ENCODE measurements at places on chromosomes 12 and 14. TPM values are rescaled to one million over a fixed set of nuclear protein-coding genes. Genes with fewer than 3 reads are reported as not detected.

DNA sequence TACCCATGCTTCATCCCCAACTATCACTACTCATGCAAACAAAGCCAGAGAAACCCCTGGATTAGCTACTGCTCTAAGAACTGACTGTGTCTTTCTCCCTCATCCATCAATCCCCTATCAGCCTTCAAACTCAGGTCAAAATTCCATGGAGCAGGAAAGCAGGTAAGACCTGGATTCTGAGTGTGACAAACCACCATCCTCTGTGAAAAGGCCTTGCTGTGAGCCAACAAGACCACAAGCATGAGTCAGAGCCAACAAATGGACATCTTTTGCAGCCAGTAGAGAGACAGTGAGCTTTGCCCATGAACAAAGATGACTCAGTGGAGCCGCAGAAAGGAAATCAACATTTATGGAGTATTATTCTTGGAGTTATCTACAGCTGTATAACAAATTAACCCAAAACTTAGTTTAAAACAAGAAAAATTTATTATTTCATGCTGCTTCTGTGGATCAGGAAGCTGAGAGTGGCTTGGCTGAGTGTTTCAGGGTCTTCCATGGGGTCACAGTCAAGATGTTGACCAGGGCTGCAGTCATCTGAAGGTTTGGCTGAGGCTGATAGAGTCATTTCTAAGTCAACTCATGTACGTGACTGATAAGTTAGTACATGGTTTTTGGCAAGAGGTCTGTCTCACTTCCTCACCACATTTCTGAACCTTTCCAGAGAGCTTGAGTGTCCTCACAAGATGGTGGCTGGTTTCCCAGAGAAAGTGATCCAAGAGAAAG lies 61.1 kb downstream of the PITPNM2 start:
- H3K27ac ChIP-seq = peak overlapping the region; percentile 26
- H3K27me3 ChIP-seq = no peaks in the 10 kb centered on the region
- H3K4me1 ChIP-seq = peaks cover 13% of the 10 kb centered on the region
- no peaks in the 10 kb centered on the region for H3K36me3 ChIP-seq
- DNase-seq = no peak

DNA sequence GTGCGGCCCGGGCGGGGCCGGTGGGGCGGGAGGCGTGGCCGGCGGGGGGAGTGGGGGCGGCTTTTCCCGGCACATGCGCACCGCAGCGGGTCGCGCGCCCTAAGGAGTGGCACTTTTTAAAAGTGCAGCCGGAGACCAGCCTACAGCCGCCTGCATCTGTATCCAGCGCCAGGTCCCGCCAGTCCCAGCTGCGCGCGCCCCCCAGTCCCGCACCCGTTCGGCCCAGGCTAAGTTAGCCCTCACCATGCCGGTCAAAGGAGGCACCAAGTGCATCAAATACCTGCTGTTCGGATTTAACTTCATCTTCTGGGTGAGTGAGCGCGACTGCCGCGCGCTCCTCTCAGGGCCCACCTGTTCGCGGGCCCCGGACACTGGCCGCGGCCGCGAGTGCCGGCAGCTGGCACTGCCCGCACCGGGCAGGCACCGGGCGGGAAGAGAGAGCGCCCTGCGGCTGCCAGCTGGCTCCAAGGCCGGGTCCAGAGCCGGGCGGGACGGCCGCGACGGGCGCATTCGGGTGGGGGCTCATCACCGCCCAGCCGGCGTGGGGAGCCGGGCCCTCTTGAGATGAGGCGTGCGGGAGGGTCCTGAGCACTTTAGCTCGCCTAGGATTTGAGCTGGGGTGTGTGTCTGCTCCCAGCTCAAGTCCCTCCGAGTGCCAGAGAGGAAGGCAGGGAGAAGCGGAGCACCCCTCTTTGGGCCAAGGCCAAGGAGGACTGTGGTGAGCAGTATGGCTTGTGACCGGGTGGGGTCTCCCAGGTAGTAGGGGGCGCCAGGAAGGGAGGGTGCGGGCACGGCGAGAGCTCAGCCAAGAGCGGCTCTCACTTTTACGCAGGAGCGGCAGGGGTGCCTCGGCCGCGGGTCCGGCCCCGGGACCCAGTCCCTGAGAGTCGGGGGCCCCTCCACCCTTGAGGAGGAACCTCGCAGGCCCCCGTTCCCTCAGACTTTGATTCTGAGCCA lies at the start of gene CD9:
Gene CD9 (plus strand): TSS at position 145 of the 957 bp plus-strand sequence. CDS start 100 bp downstream, at position 245.
- H3K27me3 ChIP-seq = peaks cover 8% of the 10 kb centered on the region
- H3K4me1 ChIP-seq = peaks cover 64% of the 10 kb centered on the region
- H3K4me3 ChIP-seq = peak within 1 kb of the TSS; percentile 56
- H3K36me3 ChIP-seq = no peaks in the 10 kb centered on the region
- DNase-seq = peak; percentile 83

DNA sequence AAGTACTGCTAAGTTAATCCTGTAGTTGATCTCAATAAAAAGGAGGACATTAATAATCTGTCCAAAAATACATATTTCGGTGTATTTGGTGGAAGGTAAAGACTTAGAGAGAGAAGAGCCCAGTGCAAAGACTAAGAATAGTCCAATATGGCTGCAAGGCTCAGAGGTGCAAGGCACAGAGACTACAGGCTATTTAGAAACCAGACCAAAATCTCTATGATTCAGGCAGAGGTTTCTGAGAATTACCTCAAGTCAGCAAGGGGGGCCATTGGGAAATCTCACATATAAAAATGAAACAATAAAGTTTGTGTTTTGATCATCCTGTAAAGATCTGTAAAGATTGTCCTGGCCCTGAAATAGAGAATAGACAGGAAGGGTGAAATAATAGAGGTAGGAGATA lies 1173.0 kb downstream of the VRK1 start:
- H3K27me3 ChIP-seq = no peaks in the 10 kb centered on the region
- no peaks in the 10 kb centered on the region for H3K4me1 ChIP-seq
- no peaks in the 10 kb centered on the region for H3K36me3 ChIP-seq
- DNase-seq = no peak

DNA sequence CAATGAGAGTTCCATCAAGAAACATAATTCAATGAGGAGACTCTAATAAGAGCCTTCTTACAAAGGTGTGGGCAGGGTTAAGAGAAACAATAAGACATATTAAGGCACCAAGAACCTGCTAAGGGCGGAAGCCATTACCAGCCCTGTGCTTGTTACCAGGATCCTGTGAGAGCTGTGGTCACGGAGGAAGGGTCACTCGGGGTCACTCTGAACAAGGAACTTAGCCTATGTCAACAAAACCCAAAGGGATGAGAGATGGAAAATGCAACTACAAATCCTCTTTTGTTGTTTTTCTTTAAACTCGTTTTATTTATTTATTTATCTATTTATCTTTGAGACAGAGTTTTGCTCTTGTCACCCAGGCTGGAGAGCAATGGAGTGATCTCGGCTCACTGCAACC lies 460.4 kb upstream of the CCDC196 start:
- H3K4me1 ChIP-seq = no peaks in the 10 kb centered on the region
- no peaks in the 10 kb centered on the region for H3K27me3 ChIP-seq
- no peak for DNase-seq
- H3K27ac ChIP-seq = no peak overlapping the region
- no peak overlapping the region for H3K4me3 ChIP-seq

- H3K27me3 ChIP-seq = no peaks in the 10 kb centered on the region
- DNase-seq = no peak
- H3K27ac ChIP-seq = no peak overlapping the region
- H3K4me1 ChIP-seq = no peaks in the 10 kb centered on the region
- H3K36me3 ChIP-seq = no peaks in the 10 kb centered on the region
These were observed 78.9 kb upstream of the MAP1LC3B2 start for GRCh38 chr12:116480210-116480810.

GRCh38 chr14:96852823-96853422 lies 55.7 kb downstream of the VRK1 start:
- H3K4me3 ChIP-seq = no peak overlapping the region
- H3K4me1 ChIP-seq = no peaks in the 10 kb centered on the region
- no peak for DNase-seq
- H3K36me3 ChIP-seq = no peaks in the 10 kb centered on the region

DNA sequence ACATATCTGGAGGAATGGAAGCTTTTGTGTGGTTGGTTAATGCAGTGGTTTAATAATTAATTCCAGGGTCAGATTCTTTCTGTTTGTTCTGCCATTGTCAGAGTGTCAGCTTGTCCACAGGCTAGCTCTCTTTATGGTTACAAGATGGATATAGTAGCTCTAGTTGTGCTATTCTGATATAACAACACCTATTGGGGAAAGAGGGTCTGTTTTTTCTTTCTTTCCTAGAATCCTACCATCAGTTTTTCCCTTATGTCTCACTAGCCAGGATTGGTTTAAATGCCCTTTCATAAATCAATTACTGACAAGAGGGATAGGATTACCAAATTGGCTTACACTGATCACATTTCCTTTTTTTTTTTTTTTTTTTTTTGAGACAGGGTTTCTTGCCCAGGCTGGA lies 27.8 kb downstream of the CNOT2 start:
- no peak for DNase-seq
- H3K4me1 ChIP-seq = peaks cover 36% of the 10 kb centered on the region
- H3K4me3 ChIP-seq = no peak overlapping the region
- no peaks in the 10 kb centered on the region for H3K36me3 ChIP-seq
- no peak overlapping the region for H3K27ac ChIP-seq
- no peaks in the 10 kb centered on the region for H3K27me3 ChIP-seq

DNA sequence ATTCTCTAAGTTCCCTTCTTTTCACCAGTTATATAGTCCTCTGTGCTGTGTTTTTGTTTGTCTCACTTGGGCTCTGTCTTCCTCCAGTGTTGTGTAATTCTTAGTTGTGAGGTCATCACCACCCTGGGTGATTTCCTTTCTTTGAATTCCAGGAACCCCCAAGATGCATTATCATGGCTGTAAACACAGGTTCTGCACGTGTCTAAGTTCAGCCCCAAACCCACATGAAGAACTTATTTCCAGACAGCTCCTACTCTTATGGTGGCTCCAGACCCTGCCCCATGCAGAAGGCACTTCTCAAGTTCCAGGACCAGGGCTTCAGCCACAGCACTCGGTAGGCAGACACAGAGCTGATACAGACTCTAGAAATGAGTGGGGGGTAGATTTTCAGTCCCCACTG lies 560.5 kb downstream of the BCL11B start:
- no peaks in the 10 kb centered on the region for H3K36me3 ChIP-seq
- no peak overlapping the region for H3K4me3 ChIP-seq
- no peaks in the 10 kb centered on the region for H3K27me3 ChIP-seq
- H3K4me1 ChIP-seq = no peaks in the 10 kb centered on the region

DNA sequence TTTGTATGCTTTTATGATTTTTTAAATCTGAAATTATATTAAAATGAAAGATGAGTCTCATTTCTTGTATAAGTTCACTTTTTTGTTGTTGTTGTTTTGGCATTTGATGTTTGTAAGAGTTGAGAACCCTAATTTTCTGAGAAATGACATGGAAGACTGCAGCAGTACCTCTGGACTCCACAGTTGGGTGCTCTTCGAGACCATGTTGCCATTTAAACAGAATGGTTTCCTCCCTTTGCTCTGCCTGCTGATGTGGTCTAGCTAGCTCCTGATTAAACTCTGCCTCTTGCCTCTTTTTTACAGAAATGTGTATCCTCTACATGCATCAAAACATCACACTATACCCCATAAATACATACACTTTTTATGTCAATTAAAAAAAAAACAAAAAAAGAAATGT lies 5.8 kb upstream of the LTA4H start:
- no peak for DNase-seq
- H3K27ac ChIP-seq = no peak overlapping the region
- H3K4me1 ChIP-seq = peaks cover 8% of the 10 kb centered on the region
- H3K4me3 ChIP-seq = no peak overlapping the region
- no peaks in the 10 kb centered on the region for H3K27me3 ChIP-seq

DNA sequence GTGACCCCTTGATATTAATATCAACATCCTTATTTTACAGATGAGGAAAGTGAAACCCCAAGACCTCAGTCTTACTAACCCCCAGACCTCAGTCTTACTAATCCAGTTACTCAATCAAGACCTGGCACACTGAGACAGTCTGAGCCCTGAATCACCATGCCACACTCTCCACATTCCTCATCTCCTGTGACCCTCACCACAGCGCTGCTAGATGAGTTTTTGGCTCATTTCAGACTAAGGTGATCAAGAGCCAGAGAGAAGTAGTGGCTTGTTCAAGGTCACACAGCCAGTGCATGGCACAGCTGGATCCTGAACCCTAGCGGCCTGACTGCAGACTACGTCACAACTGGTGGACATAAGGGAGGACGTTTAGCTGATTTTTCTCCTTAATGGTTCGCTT lies 579.2 kb downstream of the BCL11B start:
- H3K4me1 ChIP-seq = no peaks in the 10 kb centered on the region
- no peak for DNase-seq
- H3K27me3 ChIP-seq = no peaks in the 10 kb centered on the region
- no peaks in the 10 kb centered on the region for H3K36me3 ChIP-seq
- H3K27ac ChIP-seq = no peak overlapping the region

GRCh38 chr12:67237231-67237630 lies 31.9 kb upstream of the CAND1 start:
- H3K36me3 ChIP-seq = no peaks in the 10 kb centered on the region
- H3K27ac ChIP-seq = no peak overlapping the region
- no peaks in the 10 kb centered on the region for H3K4me1 ChIP-seq

DNA sequence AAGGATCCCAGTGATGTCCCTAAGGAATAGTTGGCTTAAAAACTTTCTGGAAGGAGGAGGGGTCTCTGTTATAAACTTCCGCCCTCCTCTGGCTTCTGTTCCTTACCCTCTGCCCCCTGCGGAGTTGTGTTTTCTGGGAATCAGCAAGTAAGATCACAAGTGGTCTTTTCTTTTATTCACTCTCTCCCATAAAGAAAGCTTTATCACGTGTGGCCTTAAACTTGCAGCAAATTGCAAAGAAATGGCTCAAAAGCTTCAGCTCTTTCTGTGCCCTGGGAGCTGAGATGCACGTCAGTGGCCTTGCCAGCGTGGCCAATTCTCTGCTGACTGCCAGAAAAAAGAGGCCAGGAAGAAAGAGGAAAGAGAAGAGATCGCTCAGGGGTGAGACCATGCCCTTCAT lies at the start of gene SLCO1C1:
Gene SLCO1C1 (plus strand): TSS at position 101 of the 400 bp plus-strand sequence. CDS start 4,245 bp downstream, outside the sequence.
- H3K27me3 ChIP-seq = no peaks in the 10 kb centered on the region
- DNase-seq = no peak
- H3K4me1 ChIP-seq = no peaks in the 10 kb centered on the region
- H3K4me3 ChIP-seq = no peak within 1 kb of the TSS
- no peak within 1 kb of the TSS for H3K27ac ChIP-seq

- H3K27me3 ChIP-seq = no peaks in the 10 kb centered on the region
- H3K4me1 ChIP-seq = no peaks in the 10 kb centered on the region
- H3K36me3 ChIP-seq = no peaks in the 10 kb centered on the region
- DNase-seq = no peak
- H3K4me3 ChIP-seq = no peak overlapping the region
- H3K27ac ChIP-seq = no peak overlapping the region
These were observed 107.6 kb downstream of the MGAT4C start for GRCh38 chr12:86148612-86149011.

SLC6A12 gene
- 9.2 TPM for total RNA-seq

Measured in upper lobe of left lung (tissue), 6 donors.